ENCODE measurements at places on chromosomes 6 and 20.

DNA sequence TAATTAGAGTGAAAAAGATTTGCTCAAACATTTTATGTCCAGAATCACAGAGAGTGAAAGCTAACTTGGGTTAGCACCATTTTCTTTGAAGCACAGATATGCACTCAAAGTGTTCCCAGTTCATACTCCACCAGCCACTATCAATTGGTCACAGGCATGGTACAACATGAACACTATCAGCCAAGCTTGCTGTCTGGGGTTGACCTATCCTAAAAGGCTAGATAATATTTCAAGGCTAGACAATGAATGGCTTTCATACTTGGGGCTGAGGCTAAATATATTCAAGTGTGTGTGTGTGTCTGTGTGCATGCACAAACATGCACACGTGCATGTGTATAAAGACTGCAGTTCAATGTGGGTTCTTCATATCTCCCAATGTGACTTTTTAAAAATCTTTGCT lies 783.0 kb upstream of the GJE1 start:
- no peak for DNase-seq

DNA sequence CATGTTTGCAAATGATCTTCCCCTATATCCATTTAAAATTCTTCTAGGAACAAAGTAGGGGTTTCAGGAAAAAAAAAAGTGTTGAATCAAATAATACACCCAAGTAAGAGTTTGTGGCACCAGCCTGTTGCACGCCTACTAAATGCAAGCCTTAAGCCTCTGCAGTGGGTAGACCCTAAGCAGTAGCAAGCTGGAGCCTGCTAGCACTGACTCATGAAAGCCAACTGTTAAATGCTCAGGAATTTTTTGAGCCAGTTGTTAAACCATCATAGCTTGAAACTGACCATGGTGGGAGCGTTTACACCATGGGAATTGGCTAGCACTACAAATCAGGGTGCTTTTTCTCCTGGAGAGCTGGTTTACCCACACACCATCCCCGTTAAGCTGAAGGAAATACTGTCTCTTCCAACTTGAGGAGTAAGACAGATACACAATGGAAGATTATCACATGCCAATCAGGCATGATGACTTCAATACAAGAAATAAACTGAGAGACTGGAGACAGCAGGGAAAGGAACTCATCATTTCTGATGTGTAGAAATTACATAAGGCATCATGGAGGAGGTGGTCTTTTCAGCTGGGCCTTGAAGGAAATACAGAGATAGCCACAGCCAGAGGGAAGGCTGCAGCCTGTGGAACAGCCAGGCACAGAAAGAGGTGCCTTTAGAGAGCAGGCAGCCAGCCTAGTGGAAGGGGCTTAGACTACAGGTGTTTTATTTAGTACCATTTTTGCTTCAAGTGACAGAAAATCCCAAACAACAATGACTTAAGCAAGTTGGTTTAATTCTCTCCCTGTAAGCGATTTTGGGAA lies 110.8 kb downstream of the SNX5 start:
- DNase-seq, result no peak

- DNase-seq, result no peak
Measured at GRCh38 chr6:34890533-34890925, 1.5 kb downstream of the ANKS1A start.

DNA sequence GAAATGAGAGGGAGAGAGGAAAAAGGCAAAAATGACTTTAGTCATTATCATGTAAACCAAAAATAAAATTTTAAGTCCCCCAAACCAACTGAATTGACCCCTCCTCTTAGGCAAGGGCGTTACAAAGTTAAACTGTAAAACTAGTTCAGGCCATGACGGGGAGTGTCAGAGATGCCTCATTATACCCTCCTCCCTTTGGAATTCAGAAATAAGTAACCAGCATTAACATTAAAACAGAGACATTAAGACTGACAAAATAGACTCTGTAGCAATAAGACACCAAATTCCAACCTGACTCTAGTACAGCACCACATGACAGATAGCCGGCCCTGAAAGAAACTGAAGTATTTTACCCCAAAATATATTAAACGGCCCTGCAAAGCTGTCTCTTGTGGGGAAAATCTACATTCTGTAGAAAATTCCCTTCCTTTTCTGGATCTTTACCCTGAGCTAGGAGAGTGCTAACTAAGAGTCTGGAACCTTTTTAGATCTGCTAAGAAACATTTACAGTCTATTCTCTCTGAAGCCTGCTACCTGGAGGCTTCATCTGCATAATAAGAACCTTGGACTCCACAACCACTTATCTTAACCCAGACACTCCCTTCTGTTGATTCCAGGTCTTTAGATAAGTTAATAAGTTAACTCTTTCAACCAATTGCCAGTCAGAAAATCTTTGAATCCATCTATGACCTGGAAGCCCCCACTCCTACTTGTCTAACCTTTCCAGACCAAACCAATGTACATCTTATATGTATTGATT lies 150.7 kb downstream of the PKHD1 start:
- no peak for DNase-seq

- no peak for DNase-seq
Measured at GRCh38 chr6:43708860-43709653, 21.5 kb upstream of the MRPS18A start.

- peak; percentile 46 for DNase-seq
Measured at GRCh38 chr20:46401478-46401860, 4.9 kb downstream of the ELMO2 start.

DNA sequence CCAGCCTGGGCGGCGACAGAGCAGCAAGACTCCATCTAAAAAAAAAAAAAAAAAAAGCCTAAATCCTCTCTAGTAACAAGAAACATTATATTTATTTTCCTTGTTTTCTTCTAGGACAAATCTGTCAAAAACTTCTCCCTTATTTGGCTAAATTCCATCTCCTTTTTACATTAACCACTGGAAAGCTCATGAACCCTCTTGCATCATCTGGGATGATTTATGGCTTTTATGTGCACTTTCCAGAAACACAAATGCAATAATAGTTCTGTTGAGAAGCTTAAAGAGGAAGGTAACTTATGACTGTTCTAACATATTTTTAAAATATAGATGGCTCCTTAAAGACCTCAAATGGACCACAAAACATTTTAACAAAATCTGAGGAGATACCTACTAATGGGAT lies 526.1 kb upstream of the SPTLC3 start:
- DNase-seq, result no peak

- DNase-seq, result no peak
Measured at GRCh38 chr6:108800427-108800864, 47.8 kb upstream of the ARMC2 start.

GRCh38 chr6:75116946-75117345 lies 88.9 kb downstream of the COL12A1 start:
- no peak for DNase-seq

- no peak for DNase-seq
Measured at GRCh38 chr6:5726976-5727718, 279.6 kb downstream of the NRN1 start.

GRCh38 chr20:51871943-51872342 lies 69.6 kb upstream of the SALL4 start:
- DNase-seq, result no peak

DNA sequence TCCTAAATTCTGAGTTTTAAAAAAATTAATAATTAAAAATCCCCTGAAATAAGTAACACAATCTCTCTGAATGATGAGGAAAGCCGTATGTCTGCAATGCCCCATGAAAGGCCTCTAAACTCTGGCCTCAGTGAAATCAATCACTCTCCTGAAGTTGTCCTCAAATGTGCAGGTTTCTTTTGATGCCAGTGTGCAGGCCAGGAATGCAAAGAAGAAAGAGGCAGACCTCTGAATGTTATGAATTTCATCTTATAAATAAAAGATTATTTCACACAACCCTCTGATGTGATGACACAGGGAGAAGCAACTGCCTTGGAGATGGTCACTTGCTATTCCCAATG lies 121.8 kb downstream of the TBXT start:
- DNase-seq, result no peak

- DNase-seq, result no peak
Measured at GRCh38 chr6:11650025-11650696, 112.6 kb downstream of the TMEM170B start.

- DNase-seq, result no peak
Measured at GRCh38 chr6:14016935-14017625, 92.3 kb downstream of the RNF182 start.

DNA sequence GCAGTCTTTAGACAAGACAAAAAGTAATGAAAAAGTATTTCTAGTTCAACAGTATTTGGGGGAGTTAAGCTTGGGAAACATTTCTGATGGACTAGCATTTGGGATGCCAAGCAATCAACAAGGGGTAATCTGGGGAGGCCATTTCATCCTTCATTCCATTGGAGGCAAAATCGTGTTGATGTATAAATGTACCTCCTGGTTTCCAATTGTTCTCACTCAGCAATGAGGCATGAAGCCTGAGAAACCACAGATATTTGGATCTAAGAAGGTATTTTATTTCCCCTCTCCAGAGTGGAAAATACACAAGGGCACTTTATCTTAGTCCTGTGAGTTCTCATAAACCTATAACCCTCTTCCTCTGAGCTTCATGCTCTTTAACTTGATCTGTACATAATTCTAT lies 68.2 kb downstream of the TBX18 start:
- DNase-seq, result no peak

- DNase-seq, result no peak
Measured at GRCh38 chr20:21499641-21500040, 14.2 kb downstream of the NKX2-2 start.

GRCh38 chr6:64012351-64013001 lies 376.9 kb downstream of the PHF3 start:
- DNase-seq, result no peak

DNA sequence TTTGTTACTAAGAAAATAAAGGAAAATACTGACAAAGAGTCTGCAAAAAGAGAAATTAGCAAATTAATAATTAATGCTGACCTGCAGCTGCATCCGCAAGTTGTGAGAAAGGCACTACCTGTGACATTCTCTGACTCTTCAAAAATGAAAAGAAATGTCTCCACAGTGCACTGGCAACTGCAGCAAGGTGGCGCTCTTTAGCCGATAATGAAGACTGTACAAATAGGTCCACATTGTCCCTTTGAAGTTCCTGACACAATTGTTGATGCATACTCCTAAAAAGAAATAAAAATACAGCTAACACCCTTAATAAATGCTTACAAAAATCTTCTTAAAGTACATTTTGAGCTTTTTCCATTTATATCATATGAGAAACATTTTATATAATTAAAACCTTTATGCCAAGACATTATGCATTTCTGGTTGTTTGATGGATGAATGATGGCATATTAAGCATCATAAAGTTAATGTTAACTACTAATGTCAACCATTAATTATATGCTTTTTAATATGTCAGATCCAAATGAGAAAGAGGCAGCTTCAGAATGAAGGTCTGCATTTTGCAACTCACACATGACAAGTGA lies 96.5 kb downstream of the MMS22L start:
- DNase-seq, result peak; percentile 22

DNA sequence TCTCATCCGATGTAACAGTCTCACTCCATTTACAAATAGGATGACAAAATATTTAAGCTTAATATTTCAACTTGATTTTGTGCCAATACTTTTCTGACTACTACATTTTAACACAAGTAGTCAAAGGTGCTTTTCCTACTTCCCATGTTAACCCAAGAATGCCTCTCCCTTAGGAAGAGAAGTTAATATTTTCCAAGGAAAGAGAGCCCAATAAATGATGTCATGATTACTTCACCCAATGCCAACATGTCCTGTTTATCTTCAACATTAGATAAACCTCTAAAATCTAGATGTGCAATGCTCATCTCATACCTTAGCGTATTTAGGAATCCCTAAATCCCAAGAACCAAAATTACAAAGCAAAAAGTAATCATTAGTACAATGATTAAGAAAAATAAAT lies 156.7 kb upstream of the TENT5A start:
- DNase-seq, result no peak

DNA sequence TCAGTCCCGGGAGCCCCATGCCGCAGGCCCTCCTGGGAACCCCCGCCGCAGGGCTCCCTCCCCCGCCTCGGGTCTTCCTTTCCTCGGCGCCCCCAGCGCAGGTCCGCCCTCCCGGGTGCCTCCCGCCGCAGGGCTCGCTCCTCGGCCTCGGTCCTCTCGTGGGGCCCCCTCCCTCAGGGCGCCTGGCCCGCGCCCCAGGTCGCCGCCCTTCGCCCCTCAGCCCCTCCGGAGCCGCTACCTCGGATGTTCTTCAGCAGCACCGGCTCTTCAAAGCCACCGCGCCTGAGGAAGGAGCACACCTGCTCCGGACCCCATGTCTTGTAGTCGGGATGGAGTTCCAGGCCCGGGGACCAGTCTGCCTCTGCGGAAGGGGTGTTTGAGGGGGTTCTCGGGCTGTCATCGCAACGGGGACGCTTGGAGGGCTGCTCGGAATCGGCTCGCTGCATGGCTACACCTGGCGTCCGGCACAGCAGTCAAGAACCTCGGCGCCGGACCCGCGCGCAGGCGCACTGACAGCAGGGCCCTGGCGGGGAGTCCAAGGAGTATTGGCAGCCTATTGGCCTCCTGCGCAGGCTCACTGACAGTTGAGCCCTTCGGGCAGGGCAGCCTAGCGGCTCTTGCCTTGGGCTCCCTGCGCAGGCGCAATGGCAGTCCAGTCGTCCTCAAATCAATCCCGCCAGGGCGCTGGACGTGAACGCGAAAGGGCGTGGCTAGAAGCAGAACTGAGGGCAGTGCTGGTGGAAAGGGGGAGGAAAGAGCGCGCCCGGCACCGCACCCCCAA lies at the start of gene SAMHD1:
TSS of gene SAMHD1 (minus strand) at position 511 of the 781 bp plus-strand sequence. CDS start at position 446, 65 bp downstream.
- DNase-seq, result peak; percentile 98

- no peak for DNase-seq
Measured at GRCh38 chr20:51840865-51841264, 38.5 kb upstream of the SALL4 start.

GRCh38 chr20:49631061-49631716 lies 63.3 kb upstream of the PTGIS start:
- DNase-seq, result no peak

DNA sequence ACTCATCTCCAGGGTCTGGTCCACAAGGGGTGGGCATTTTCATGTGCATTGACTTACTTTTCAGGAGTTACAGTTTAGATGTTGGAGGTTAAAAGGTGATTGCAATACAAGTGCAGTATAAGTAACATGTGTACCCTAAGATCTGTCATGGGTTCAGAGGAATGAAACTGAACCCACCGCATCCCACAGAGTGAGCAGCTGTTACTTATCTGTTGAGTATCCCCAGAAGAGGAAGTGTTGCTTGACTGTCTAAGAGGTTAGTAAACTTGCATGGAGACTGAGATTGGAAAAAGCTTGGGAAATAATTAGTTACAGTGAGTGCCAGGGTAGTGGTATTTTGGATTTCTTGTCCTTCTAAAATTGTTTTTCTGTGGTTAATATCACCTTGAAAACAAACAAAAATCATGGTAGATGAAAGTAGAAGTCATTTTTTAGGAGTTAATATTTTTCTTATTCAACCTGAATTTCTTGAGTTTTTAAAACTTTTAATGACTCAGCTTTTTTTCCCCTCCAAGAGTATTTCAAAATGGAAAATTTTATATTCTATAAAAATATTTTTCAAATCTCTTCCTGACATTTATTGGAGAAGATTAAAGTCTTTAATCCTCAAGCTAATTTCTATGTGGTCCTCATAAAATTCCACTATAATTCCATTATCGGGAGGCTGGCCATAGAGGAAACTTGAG lies 306.1 kb downstream of the ZNF217 start:
- no peak for DNase-seq

- no peak for DNase-seq
Measured at GRCh38 chr6:88006557-88006956, 41.1 kb upstream of the SPACA1 start.

- no peak for DNase-seq
Measured at GRCh38 chr20:40255365-40255764, 433.7 kb downstream of the MAFB start.

Measured in GM19239 (cell line).